Fibroblast of skin of right biceps (primary cell): ENCODE measurements at places on chromosomes 1 and 21.
A peak's percentile ranks its signal among the peaks of the same experiment; 100 is the strongest.

- no peak for DNase-seq
Observed at GRCh38 chr1:18974606-18975005, 18.1 kb upstream of the IFFO2 start.

DNA sequence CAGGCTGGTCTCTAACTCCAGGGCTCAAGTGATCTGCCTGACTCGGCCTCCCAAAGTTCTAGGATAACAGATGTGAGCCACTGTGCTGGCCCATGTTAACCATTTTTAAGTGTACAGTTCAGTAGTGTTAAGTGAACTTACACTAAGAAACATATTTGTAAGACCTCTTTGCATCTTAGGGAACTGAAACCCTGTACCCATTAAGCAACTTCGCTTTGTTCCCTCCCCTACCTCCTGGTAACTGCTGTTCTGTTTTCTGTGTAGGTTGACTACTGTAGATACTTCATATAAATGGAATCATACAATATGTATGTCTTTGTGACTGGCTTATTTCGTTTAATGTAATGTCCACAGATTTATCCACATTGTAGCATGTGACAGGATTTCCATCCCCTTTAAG is 11.0 kb downstream of the NUDC start:
- DNase-seq: no peak

DNA sequence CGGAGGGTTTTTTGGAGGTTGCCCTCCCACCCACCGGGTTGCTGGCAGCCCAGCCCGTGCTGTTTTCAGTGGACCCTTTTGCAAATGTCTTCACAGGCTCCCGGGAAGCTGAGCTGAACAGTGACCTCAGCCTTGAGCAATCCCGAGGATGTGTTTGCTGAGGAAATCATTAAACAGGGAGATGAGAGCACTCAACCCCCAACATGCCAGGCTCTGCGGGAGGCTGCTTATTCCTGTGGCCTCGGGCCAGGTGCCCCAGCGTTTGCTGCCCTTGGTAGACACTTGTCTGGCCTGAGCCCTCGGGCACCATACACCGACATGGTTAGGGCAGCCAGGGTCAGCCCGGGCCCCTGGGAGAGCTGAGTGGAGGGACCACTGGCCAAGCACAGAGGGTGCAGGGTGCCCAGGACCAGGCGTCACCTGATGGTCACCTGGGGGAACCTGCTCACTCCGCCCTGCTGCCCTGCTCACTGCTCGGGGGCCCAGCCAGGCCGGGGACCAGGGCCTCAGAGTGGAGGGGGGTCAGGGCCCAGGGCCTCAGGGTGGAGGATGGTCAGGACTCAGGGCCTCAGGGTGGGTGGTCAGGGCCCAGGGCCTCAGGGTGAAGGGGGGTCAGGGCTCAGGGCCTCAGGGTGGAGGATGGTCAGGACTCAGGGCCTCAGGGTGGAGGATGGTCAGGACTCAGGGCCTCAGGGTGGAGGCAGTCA is 42.5 kb upstream of the POFUT2 start:
- peak; percentile 89 for DNase-seq

DNA sequence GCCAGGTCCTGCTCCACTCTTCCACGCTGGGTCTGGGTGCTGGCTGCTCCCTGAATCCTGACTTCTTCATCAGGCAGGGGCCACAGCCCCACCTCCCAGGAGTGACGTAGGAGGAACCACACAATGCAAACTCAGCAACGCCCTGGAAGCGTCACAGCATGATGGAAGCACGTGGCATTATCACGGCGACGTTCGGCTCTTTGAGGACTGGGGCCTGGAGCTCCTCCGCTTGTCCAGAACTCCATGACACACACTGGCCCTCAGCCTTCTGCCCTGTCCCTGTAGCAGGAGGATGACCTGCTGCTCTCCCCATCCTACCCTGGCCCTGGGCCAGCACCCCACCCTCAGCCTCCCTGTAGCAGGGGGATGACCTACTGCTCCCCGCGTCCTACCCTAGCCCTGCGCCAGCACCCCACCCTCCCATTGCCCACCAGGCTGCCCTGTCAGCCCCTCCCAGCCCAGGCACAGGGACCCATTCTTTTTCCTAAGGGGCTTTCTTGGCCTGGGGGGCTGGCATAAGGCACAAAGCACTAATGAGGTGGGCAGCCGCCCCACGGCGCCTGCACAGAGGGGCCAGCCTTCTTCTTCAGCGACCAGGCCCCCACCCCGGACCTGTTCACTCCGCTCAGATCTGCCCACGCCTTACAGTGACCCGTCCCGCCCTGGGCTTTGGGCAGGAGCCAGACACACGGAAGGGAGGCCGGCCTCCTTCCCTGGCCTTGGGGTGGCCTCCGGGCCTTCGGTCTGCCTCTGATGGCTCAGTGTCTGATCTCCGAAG is 65.7 kb downstream of the DHRS3 start:
- DNase-seq: no peak

DNA sequence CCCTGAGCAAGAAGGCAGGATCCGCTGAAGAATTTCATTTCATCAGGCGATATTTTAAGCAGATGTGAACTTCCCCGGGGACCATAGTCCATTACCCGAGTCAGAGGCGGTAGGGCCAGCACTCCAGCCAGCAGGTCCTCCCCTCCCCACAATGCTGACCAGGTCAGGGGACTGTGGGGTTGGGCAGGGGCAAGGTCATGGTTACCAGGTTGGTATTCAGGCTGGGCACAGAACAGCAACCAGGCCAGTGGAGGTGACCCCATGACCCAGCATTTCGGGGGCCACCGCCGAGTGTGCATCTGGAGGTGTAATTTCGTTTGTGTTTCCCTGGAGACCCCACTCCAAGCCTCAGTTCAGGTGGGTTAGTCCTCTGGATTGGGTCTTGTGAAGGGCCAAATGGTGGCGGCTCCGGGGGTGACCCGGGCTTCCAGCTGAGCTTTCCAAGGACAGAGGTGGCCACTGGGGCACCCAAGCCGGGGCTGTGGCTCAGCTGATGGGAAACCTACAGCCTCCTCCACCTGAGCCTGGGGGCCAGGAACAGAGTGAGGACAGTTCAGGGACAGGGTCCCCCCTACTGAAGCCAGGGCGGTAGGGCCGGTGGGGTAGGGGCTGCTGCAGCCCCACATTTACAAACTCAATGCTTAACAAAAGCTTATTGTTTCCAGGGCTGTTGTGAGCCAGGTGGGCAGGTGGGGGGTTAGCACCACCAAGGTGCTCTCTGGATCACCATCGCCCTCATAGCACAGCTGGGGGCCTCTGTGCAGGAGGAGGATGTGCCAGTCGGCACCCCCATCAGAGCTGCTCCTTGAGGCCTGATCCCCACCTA is 2.8 kb downstream of the PRDM16 start:
- no peak for DNase-seq

DNA sequence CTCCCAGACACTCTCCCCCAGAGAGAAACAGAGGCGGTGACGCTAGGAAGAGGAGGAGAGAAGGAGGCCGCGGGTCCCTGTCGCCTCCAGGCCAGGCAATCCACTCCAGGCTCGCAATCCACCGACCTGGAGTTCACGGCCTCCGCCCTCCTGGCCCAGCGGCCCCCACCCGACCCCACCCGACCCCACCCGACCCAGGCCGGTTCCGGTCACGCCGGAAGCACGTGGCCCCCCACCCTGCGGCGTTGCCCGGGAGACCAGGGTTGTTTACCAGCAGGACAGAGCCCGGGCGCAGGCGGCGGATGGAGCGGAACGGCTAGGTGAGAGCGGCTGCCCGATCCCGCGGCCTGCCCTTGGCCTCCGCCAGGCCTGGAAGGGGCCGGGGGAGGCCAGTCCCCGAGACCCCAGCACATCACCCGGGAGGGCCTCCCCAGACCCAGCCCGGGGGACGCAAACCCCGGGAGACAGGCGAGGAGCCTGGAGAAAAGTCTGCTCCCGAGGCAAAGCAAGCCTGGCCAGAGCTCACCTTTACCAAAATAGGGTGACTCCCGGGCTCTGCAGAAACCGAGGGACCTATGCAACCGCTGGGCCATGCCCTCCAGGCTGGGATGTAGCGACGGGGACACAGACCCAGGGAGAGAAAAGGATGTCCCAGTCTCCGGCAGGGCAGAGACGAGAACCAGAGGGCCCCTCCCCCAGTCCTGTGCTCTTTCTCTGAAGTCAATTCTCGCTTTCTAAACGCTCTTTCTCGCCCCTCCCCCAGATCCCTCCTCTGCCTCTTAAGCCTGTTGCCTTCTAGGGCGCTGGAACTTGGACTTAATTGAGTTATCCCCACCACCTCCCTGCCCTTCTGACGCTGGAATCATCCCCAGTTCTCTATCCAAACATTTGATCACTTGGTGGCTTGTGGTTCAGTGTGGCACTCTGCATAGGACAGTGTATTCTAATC is at the start of the genes PLA2G2C and UBXN10:
TSS of gene PLA2G2C (minus strand) at position 685 of the 949 bp plus-strand sequence. CDS start 9,155 bp downstream, outside the sequence.
TSS of gene UBXN10 (plus strand) at position 263 of the 949 bp plus-strand sequence. CDS start 4,466 bp downstream, outside the sequence.
- DNase-seq: no peak

- DNase-seq: no peak
Observed at GRCh38 chr1:18946550-18947381, 9.7 kb downstream of the IFFO2 start.

GRCh38 chr1:204763773-204764427 is 78.4 kb upstream of the LRRN2 start:
- DNase-seq: peak; percentile 62
